ENCODE measurements at places on chromosomes 2 and 18. TPM values are rescaled to one million over a fixed set of nuclear protein-coding genes. Genes with fewer than 3 reads are reported as not detected.
A peak's percentile ranks its signal among the peaks of the same experiment; 100 is the strongest.

GRCh38 chr2:154455166-154455565 lies 243.3 kb upstream of the KCNJ3 start:
- no peaks in the 10 kb centered on the region for H3K4me1 ChIP-seq
- H3K4me3 ChIP-seq: no peak overlapping the region
- DNase-seq: no peak
- no peak overlapping the region for H3K27ac ChIP-seq
- no peaks in the 10 kb centered on the region for H3K36me3 ChIP-seq

DNA sequence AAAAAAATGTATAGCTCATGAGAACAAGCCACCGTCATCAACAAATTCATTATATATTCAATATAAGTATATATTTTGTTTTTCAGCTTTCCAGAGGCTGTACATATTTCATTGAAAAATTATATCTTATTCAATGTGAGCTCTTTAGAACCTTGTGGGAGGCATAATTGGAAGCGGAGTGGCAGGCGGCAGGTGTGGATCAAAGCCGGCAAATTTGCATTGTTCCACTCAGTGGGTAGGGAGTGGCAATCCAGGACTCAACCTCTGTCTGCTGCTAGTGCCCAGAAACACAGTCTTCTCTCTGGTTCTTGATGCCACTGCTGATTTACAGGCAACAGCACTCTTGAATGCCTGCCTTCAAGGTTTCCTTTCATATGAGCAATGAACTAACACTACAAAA lies 46.9 kb downstream of the GCA start:
- H3K4me1 ChIP-seq: no peaks in the 10 kb centered on the region
- no peak for DNase-seq
- no peaks in the 10 kb centered on the region for H3K36me3 ChIP-seq
- no peaks in the 10 kb centered on the region for H3K27me3 ChIP-seq
- no peak overlapping the region for H3K4me3 ChIP-seq

- H3K27me3 ChIP-seq: no peaks in the 10 kb centered on the region
- H3K27ac ChIP-seq: no peak overlapping the region
- DNase-seq: no peak
- H3K36me3 ChIP-seq: no peaks in the 10 kb centered on the region
- H3K4me3 ChIP-seq: no peak overlapping the region
- H3K4me1 ChIP-seq: no peaks in the 10 kb centered on the region
Observed at GRCh38 chr2:25572638-25573037, 100.7 kb downstream of the DTNB start.

DNA sequence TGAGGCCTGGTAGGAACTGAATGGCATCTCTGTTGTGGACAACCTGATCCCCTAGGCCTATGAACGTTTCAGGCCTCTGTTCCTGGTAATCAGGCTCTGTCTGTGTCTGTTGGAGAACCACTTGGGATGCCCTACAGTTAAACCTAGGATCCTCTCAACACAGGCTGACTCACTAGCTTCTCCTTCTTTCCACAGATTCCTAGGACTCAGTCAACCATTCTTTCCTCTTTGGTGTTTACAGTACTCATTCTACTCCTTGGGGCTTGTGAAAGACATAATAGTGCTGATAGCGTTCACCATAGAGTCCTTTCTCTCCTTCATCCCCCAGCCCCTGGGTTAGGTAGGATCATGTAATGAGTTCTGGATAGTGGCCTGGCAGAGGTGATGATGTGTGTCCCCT lies 544.3 kb downstream of the METTL4 start:
- no peaks in the 10 kb centered on the region for H3K36me3 ChIP-seq
- DNase-seq: no peak
- H3K4me3 ChIP-seq: no peak overlapping the region

GRCh38 chr2:123652320-123652719 lies 372.8 kb upstream of the CNTNAP5 start:
- H3K27me3 ChIP-seq: no peaks in the 10 kb centered on the region
- no peaks in the 10 kb centered on the region for H3K36me3 ChIP-seq
- no peaks in the 10 kb centered on the region for H3K4me1 ChIP-seq
- no peak overlapping the region for H3K27ac ChIP-seq

- H3K4me1 ChIP-seq: no peaks in the 10 kb centered on the region
- DNase-seq: no peak
- no peak overlapping the region for H3K27ac ChIP-seq
- no peaks in the 10 kb centered on the region for H3K27me3 ChIP-seq
- H3K4me3 ChIP-seq: no peak overlapping the region
- no peaks in the 10 kb centered on the region for H3K36me3 ChIP-seq
Observed at GRCh38 chr18:998936-999335, 94.3 kb downstream of the ADCYAP1 start.

DNA sequence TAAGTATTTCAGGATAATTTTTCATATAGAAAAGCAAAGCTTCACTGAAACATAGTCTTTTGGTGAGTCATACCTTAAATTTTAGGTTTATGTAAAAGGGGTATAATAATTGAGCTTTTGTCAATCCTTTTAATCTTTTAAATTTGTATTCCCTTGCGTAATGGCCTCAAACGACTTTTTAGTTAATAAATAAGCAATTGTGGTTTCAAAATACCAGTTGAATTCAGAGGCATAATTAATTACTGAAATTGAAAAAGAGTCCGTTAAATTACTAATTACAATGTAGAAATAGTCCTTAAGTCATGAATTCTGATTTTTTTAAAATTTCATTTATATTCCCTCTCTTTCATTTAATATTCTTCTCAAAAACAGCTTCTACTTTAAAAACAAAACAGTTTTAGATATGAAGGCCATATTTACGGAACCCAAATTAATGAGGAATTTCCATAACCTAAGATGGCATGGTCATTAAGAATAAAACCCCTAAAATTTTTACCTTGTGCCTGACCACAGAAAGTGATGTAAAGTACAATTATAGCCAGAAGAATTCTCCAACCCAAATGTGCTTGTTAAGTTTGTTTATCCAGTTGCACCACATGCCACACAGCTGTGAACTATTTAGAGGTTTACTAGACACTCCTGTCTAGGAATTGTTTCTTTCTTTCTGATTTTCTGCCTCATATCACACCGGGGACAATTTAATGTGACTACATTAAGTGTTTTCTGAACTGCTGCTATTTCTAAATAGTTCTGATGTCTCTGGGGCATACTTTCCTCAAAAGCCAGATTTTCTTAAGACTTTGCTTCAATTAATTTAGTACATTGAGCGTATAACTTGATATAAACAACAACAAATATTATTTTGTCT lies 60.7 kb upstream of the ITGA4 start:
- H3K36me3 ChIP-seq: no peaks in the 10 kb centered on the region
- no peak overlapping the region for H3K4me3 ChIP-seq
- no peaks in the 10 kb centered on the region for H3K27me3 ChIP-seq
- no peak for DNase-seq

GRCh38 chr2:83686863-83687262 lies 772.2 kb downstream of the SUCLG1 start:
- H3K27ac ChIP-seq: no peak overlapping the region
- no peaks in the 10 kb centered on the region for H3K27me3 ChIP-seq
- H3K4me1 ChIP-seq: no peaks in the 10 kb centered on the region
- H3K4me3 ChIP-seq: no peak overlapping the region
- DNase-seq: no peak

DNA sequence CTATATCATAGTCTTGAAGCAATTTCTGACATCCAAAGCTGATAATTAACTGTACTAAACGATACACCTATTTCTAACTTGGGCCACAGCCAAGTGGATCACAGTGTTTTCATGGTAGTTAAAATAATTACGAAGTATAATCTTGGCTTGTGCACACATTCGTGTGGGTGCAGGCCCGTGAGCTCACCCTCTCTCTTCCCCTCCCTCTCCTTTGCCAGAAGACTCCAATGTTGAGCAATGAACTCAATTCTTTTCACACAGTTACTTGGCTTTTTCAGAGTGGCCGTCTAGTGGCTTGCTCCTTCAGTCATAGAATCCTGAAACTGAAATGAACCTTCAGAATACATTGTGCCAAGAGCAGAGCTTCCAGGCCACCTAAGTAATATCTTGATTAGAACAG lies 178.7 kb downstream of the NCKAP5 start:
- H3K4me1 ChIP-seq: no peaks in the 10 kb centered on the region
- no peak overlapping the region for H3K27ac ChIP-seq
- no peak for DNase-seq

- no peaks in the 10 kb centered on the region for H3K4me1 ChIP-seq
- H3K27me3 ChIP-seq: no peaks in the 10 kb centered on the region
- DNase-seq: no peak
- H3K4me3 ChIP-seq: no peak overlapping the region
Observed at GRCh38 chr2:176845718-176846117, 366.9 kb upstream of the HNRNPA3 start.

GRCh38 chr2:104371087-104371781 lies 482.7 kb upstream of the POU3F3 start:
- no peak overlapping the region for H3K27ac ChIP-seq
- H3K4me1 ChIP-seq: no peaks in the 10 kb centered on the region
- DNase-seq: no peak
- H3K36me3 ChIP-seq: no peaks in the 10 kb centered on the region

DNA sequence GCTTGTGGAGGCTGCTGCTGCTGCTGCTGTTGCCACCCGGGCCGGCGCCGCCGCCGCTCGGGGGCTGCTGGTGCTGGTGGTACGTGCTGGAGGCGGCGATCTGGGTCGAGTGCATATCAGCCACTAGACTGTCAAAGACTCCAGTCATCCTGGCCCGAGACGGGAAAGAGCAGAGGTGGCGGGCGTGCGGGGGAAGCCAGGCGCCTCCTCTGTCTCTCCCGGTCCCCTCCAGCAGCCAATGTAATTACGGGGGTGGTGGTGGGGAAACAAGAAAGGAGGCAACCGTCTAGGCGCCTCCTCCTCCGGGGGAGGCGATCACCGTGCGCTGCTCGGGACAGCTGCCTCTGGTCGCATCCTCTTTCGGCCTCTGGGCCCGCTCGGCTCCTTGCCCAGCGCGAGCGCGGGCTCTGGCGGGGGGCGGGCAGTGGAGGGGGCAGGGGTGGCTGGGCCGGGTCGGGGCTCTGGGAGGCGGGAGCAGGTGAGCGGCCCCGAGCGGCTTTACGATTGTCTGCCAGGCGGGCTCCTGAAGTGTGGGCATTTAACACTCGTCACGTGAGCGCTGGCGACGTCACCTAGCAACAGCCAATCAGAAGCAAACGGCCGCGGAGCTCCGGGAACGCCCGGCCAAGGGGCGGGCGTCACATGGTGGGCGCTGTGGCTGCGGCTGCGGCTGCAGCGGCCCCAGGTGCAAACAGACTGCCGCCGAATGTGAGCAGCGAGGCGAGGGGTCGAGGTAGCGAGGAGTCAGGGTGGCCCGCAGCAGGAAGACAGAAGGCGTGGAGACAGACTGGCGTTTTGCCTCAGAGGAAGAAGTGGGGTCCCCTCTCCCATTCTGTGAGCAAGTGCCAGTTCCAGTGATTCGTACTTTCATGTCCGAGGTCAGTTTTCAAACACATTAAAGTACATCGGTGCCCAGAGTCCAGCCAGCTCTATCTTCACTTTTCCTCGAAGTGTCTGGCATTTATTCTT lies at the start of gene DLX2:
Gene DLX2 (minus strand): TSS at position 510 of the 969 bp plus-strand sequence. CDS start 362 bp downstream, at position 148.
- peaks cover 30% of the 10 kb centered on the region for H3K4me1 ChIP-seq
- H3K27me3 ChIP-seq: no peaks in the 10 kb centered on the region
- H3K27ac ChIP-seq: peak within 1 kb of the TSS; percentile 65
- H3K4me3 ChIP-seq: peak within 1 kb of the TSS; percentile 64
- no peaks in the 10 kb centered on the region for H3K36me3 ChIP-seq

- H3K4me3 ChIP-seq: no peak overlapping the region
- H3K4me1 ChIP-seq: peaks cover 6% of the 10 kb centered on the region
- DNase-seq: no peak
Observed at GRCh38 chr2:160328811-160329527, 128.9 kb upstream of the ITGB6 start.

GRCh38 chr2:80050246-80050645 lies 254.3 kb downstream of the LRRTM1 start:
- no peak overlapping the region for H3K4me3 ChIP-seq
- no peaks in the 10 kb centered on the region for H3K4me1 ChIP-seq
- H3K27me3 ChIP-seq: no peaks in the 10 kb centered on the region
- no peak overlapping the region for H3K27ac ChIP-seq
- no peaks in the 10 kb centered on the region for H3K36me3 ChIP-seq
- no peak for DNase-seq

- DNase-seq: no peak
- H3K27ac ChIP-seq: no peak overlapping the region
- no peaks in the 10 kb centered on the region for H3K4me1 ChIP-seq
- H3K27me3 ChIP-seq: no peaks in the 10 kb centered on the region
Observed at GRCh38 chr2:62511636-62512035, 5.6 kb upstream of the TMEM17 start.

- peaks cover 15% of the 10 kb centered on the region for H3K27me3 ChIP-seq
- no peaks in the 10 kb centered on the region for H3K36me3 ChIP-seq
- no peak overlapping the region for H3K4me3 ChIP-seq
- no peak for DNase-seq
Observed at GRCh38 chr2:129812071-129812470, 167.4 kb upstream of the RAB6C start.

GRCh38 chr2:143144813-143145455 lies 15.7 kb downstream of the ARHGAP15 start:
- no peak overlapping the region for H3K4me3 ChIP-seq
- H3K27ac ChIP-seq: no peak overlapping the region
- no peak for DNase-seq
- no peaks in the 10 kb centered on the region for H3K4me1 ChIP-seq
- no peaks in the 10 kb centered on the region for H3K36me3 ChIP-seq
- no peaks in the 10 kb centered on the region for H3K27me3 ChIP-seq

- peaks cover 13% of the 10 kb centered on the region for H3K27me3 ChIP-seq
- DNase-seq: no peak
- no peaks in the 10 kb centered on the region for H3K36me3 ChIP-seq
- H3K27ac ChIP-seq: no peak overlapping the region
- H3K4me3 ChIP-seq: no peak overlapping the region
- H3K4me1 ChIP-seq: no peaks in the 10 kb centered on the region
Observed at GRCh38 chr18:34493566-34494358, 216.3 kb upstream of the DTNA start.

Gene NUP35
- total RNA-seq: 28.9 TPM

Gene VWA3B
- total RNA-seq: not detected

Gene TWIST2
- total RNA-seq: 4.2 TPM

Gene ALK
- total RNA-seq: not detected

Gene KCNG2
- not detected for total RNA-seq

Gene ZEB2
- total RNA-seq: 1.1 TPM

Gene CCDC74A
- total RNA-seq: 29.9 TPM

Gene CSRNP3
- not detected for total RNA-seq

Gene CCBE1
- total RNA-seq: 0.13 TPM

Gene ASB18
- total RNA-seq: not detected
